ENCODE measurements at places on chromosomes 4 and X.

DNA sequence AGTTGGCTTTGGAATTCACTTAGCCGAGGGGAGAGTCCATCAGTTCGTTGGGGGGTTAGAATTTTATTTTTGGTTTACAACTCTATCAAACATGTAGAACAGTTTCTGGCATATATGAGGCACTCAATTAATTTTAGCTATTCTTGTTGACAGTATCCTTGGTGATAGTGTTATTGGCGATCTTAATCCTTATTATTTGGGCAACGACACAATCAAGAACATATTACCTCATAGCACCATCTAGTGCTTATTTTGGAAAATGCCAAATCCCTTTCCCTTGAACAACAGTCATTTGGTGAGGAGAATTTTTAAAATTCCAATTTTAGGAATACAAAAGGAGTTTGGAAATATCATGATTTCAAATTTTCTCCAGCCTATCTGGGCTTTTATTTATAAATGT lies 17.9 kb upstream of the PGRMC1 start:
- no peak for DNase-seq

- no peak for DNase-seq
Observed at GRCh38 chr4:13530823-13531624, 13.3 kb downstream of the NKX3-2 start.

GRCh38 chrX:3362956-3363355 lies 16.5 kb upstream of the MXRA5 start:
- no peak for DNase-seq

GRCh38 chrX:22542641-22543040 lies 269.9 kb downstream of the CBLL2 start:
- no peak for DNase-seq

GRCh38 chr4:173398220-173398619 lies 696 bp downstream of the SCRG1 start:
- no peak for DNase-seq

DNA sequence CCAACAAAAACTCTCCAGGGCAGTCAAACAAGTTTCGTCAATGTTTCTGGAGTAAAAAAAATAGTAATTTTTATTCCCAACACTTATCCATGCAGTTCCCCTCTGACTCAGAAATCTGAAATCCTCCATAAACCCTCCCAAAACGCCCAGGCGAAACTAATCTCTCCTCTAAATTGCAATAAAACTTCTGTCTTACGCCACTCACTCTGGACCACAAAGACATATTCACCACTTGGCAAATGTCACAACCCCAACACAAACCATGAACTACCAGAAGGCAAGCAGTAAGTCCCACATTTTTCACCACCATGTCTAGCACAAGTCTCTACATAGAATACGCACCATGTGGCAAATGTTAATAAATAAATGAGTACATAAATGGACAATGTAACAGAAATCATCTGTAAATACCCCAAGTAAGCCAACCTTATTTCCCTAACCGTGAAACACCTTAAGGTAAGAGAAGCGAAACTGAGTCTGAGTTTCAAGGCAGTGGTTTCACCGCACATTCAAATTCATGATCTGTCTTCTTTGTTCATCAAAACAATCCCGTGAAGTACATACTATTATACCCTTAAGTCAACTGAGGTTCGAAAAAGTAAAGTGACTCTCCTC lies 1.6 kb downstream of the PAPSS1 start:
- DNase-seq, result no peak

DNA sequence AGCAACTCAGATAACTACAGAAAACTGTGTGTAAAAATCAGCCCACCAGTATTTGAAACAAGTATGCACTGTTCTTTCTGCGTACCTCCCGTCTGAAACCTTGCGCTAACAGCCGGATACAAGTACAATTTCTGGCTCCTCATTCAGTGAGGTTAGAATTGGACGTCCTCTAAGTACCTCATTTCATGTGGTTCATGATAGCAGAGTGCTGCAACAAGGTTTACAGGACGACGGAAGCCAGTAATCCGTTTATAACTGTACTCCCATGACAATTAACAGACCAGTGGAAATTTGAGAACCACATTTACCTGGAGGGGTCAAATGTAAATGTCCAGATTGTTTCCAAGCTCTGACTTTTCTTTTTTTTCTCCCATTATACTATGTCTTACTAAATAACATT lies 52.9 kb upstream of the TENM3 start:
- DNase-seq, result no peak

DNA sequence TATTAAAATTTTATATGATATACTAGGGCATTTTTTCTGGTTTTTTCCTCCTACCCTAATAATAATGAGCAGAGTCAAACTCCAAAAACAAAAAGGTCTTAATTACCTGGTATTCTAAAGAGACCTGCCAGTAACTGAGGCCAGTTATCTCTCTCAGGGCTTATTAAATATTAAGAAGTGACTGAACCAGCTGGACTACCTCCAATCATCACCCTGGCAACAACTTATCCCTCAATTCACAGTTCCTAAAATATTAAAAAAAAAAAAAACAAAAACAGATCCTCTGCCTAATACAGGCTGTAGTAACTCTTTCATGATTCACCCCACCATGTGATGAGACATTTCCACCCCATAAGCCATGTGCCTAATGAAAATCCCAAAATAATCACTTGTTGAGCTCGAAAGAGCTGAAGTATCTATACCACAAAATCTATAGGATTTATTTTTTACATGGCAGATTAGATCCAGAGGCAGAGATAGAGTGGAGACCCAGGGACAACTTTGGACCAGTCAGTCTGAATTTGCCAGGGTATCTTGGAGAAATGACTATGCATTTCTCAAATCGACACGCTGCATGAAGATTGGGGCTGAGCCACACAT lies 698.0 kb downstream of the FAT4 start:
- no peak for DNase-seq

GRCh38 chrX:122119361-122119760 lies 1064.7 kb upstream of the GRIA3 start:
- DNase-seq, result no peak

- DNase-seq, result no peak
Observed at GRCh38 chrX:68440940-68441339, 7.6 kb upstream of the OPHN1 start.

DNA sequence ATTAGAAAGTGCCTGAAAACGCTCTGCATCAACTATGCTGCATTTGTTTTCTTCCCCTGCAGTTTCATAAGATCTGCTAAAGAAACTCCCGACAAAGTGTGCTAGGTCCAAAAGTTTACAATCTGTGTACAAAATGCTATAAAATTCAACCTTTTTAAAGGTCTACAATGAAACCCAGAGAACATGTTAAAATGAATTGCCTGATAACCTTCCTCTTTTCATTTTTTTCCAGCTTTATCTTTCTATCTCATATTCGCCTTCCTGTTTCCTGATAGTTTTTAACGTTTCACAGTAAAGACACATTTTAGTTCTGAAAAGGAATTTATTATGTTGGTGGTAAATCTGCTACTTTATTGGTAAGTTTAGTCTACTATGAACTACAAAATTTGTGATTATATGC lies 9.5 kb upstream of the HPGDS start:
- DNase-seq, result no peak

DNA sequence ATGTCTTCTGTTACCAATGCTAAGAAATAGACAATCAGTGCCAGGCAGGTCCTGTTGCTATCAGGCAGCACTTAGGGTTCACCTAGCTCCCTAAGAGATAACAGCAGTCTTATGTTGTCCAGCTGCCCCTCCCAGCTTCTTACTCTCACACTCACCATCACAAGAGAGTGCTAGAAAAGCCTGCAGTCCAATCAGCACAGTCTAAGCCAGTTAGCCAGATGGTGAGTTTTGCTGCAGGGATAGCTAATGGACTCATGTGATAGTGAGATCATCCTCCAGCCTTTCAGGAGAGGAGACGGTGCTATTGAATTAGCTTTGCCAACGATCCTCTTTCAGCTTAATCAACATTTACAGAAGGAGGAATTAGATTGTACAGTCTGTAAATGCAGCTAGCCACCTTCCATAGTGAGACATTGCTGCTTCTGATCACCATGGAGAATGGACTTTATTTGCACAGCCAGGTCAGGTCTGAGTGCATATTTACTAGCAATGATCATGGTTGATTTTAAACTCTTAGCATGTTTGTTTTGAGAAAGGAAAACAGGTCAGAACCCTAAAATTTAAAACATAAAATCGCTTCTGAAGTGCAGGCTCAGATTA lies 438.3 kb downstream of the CENPC start:
- DNase-seq, result no peak

DNA sequence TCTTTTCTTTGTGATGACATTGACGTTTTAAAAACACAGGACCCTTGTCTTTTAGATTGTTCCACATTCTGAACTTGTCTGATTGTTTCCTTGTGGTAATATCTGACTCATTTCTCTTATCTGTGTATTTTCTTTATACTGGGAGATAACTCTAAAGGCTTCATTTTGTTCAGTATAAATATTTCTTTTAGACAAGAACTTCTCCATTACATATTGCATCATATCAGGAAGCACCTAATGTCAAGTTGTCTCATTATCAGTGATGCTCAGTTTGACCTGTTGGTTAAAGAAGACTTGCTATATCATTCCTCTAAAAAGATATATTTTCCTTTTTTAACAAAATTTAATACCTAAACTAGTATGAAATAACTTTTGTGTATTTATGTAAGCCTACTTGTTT lies 152.3 kb upstream of the BMP3 start:
- DNase-seq, result no peak

- no peak for DNase-seq
Observed at GRCh38 chr4:70589785-70590184, 2.3 kb upstream of the AMBN start.

- DNase-seq, result no peak
Observed at GRCh38 chrX:40391662-40392061, 189.1 kb upstream of the ATP6AP2 start.

DNA sequence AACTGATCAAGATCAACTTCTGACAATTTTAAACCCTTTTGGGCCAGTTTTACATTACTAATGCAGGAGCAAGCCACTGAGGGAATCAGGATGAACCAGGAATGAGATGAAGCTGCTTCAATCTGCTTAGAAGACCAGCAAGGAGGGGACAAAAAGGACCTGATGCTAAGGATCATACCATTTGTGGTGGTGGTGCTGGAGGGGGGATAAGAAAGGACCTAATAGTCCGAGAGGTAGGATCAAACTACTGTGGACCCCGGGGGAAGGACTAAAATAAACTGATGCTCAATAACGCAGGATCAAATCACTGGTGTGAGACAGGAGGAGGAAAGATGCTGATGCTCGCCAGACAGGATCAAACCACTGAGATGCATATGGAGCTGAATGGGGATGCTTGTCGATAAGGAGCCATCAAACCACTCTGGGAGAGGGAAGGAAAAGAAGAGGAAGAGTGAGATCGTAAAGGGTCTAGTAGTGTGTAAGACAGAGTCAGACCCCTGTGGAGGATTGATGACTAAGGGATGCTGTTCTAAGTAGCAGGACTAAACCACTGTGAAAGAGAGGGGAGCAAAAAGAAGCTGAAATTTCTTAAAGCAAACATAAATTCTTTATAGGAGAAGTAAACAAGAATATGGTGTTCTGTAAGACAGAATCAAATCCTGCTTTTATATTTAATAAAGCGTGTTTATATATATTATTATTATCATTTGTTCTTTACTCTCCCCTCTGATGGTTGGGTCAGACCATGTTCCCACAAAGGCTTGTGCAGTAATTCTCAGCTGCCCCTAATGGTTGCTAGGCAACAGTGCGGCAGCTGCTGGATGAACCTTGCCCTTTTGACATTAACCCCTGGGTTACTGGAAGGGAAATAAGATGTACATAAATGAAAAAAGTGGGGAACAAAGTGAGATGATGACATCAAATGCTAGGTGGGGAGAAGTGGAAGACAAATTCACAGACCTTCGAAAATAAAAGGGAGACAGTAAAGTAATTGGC lies 432.5 kb upstream of the FGF16 start:
- no peak for DNase-seq

- no peak for DNase-seq
Observed at GRCh38 chr4:127505203-127505602, 127.6 kb upstream of the INTU start.

- no peak for DNase-seq
Observed at GRCh38 chrX:55742649-55743048, 25.1 kb downstream of the RRAGB start.

DNA sequence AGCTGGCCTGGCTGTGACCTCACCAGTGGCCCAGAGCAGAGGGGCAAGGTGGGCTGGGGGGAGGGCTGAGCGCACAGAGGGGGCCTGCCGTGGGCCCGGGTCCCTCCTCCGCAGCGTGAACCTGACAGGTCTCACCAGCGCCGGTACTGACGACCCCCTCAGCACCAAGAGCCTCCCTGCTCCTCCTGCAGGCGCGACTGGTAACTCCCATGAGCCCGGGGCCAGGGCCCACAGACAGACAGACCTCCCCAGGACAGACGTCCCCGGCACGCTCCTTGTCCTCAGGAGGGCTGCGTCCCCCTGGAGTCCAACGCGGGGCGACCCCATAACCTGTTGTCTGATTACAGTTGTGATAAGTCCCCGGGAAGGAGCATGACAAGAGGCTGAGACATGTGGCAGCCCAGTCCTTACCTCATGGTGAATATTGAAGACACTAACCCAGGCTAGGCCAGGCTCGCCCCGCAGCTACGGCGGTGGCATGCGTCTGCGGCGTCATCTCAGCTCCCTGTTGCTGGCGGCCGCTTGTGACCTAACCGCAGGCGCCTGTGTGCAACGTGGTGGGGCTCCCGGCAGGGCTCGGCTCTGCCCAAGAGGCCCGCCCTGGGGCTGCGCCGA lies 8.5 kb downstream of the AKAP17A start:
- no peak for DNase-seq

DNA sequence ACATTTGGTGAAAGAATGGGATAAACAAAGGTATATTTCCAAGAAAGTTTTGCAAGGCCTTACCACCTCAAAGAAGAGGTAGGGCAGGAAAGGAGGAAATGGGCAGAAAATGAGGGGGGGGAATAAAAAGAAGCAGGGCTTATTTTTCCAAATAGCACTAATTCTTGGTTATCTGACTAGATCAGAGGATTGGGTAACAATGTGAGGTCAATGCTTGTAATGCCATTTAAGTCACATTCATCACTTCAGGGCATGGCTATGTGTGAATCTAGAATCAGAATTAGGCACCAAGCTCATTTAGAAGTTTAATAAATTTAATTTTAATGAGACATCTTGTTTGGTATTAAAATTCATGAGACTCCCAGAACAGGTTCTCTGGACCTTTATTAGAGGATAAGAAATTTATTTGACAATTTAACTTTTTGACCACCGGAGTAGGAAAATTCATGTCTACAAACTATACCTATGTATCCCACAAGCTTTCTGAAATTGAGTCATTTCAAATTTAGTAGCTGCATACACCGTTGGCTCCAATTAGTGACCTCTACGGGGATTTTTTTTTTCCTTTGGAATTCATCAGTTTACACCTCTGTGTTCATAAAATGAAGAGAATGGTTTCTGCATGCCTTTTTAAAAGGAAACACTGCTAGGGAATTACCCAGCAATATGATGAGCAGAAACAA lies 1.4 kb upstream of the STS start:
- no peak for DNase-seq

DNA sequence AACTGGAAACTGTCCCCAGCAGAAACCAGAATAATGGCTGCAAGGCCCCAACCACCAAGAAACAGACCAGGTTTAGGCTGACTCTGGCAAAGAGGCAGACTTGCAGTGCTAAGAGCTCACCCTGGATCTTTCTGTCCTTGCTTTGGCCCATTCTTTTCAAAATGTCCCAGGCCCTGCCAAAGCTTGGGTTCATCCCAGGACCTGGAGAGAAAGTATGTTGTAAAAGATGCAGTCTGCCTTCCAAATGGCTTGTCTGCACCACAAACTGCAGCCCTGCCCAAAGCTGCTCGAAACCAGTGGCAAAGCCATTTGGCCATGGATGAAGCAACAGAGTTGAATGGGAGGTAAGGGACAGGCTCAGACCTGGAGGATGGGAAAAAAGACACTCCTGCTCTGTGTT lies 38.0 kb upstream of the LNX1 start:
- no peak for DNase-seq
